ENCODE measurements at places on chromosomes 6 and 20. TPM values are rescaled to one million over a fixed set of nuclear protein-coding genes. Genes with fewer than 3 reads are reported as not detected.

GRCh38 chr6:88914895-88915598 is 48.4 kb downstream of the RNGTT start:
- no peak for DNase-seq

DNA sequence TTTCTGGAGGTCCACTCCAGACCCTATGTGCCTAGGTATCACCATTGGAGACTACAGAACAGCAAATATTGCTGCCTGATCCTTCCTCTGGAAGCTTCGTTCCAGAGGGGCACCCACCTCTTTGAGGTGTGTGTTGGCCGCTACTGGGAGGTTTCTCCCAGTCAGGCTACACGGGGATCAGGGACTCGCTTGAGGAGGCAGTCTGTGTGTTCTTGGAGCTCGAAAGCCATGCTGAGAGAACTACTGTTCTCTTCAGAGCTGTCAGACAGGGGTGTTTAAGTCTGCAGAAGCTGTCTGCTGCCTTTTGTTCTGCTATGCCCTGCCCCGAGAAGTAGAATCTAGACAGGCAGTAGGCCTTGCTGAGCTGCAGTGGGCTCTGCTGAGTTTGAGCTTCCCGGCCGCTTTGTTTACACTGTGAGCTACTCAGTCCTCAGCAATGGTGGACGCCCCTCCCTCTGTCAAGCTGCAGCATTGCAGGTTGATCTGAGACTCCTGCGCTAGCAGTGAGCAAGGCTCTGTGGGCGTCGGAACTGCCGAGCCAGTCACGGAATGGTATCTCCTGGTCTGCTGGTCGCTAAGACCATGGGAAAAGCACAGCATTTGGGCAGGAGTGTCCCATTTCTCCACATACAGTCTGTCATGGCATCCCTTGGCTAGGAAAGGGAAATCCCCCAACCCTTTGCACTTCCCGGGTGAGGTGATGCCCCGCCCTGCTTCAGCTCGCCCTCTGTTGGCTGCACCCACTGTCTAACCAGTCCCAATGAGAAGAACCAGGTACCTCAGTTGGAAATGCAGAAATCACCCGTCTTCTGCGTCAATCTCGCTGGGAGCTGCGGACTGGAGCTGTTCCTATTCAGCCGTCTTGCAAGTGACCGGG is 32.5 kb upstream of the ASCC3 start:
- no peak for DNase-seq

GRCh38 chr20:45115386-45115774 is 406 bp upstream of the WFDC5 start:
- no peak for DNase-seq

The EYS gene
- total RNA-seq = under 0.01 TPM

DNA sequence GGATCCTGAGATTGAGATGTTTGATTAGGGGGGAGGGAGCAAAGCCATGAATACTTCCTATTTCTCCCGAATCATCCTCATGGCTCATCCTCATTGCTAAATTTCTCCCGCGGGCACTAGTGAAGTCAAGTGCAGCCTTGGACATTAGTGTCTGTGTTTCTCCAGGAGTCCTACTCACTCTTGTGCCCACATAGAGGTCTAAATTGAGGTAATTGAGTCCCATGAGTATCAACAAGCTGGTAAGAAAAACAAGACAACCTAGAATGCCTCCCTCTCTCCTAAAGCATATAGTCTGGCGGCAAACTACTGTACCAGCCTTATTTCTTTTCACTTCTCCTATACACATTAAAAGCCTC is 420 bp downstream of the CENPQ start:
- no peak for DNase-seq

DNA sequence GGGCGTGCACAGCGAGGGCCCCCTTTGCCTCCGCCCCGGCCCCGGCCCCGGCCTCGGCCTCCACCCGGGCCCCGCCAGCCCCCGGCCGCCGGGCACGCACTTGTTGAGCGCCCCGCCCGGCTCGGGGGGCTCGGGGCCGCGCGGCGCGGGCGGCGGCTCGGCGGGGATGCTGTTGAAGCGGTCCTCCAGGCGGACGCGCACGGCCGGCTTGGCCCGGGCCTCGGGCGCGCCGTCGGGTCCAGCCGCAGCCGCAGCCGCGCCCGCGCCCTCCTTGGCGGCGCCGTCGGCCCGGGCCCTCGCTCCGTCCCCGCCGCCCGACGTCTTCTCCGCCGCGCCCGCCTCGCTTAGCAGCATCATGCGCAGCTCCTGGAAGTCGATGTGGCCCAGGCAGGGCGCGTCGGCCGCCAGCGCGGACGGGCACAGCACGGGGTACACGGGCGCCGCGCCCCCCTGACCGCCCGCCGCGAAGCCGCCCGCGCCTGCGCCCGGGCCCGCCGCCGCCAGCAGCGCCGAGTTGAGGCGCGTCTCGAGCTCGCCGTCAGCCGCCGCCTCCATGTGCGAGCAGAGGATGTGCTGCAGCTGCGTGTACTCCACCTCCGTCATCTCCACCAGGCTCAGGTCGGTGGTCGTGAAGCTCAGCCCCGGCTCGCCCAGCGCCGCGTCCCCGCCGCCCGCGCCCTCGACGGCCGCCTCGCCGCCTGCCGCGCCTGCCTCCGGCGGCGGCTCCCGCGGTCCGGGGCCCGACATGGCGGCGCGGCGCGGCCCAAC is 514 bp downstream of the TCFL5 start:
- DNase-seq = peak; percentile 35

DNA sequence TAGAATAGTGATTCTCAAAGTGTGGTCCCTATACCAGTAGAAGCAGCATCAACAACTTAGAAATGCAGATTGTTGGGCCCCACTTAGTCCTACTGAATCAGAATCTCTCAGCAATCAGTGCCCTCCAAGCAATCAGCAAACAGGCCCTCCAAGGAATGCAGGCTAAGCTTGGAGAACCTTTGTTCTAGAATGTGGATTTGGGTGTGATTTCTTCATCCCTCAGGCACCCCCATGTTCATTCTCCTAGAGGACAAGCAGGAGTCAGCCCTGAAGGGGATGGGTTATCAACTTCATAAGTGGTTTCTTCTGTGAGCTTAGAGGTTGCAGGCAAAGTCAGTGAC is 40.5 kb upstream of the TAF8 start:
- no peak for DNase-seq

The BACH2 gene
- 13.2 TPM for total RNA-seq

DNA sequence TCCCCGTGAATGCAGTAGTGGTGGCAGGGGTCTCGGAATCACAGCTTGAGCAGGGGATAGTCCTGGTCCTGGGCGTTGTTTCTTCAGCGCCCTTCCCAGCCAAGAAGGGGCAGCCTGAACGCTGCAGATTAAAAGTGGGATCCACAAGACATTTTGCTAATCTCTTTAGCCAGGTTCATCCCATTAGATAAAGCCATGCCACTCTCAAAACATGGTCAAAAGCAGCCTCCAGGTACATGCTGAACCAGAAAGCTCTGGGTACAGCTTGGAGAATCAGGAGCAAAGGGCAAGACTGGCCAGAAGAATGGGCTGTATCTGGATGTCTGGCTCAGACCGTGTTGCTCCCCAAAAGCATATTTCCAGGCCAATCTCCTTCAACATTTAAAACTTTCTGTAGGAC is at the start of gene PRPH2:
TSS of gene PRPH2 (minus strand) at position 101 of the 400 bp plus-strand sequence. CDS start 263 bp downstream, outside the sequence.
- no peak for DNase-seq

DNA sequence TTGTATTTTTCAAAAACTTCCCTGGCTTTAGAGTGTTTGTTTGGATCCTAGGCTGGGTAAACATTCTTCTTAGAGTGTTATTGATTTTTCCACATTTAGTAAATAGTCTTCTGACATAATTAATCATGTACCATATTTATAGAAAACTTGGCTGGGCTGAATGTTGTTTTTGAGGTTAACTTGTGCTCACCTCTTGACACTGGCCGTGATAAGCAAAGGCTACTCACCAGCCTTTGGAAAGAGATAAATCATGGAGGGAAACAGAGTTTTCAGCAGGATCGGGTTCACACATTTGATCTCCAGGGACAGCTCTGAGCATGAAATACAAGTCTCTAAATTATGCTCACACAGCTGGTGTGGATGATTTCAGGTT is 6.2 kb upstream of the CD93 start:
- no peak for DNase-seq

DNA sequence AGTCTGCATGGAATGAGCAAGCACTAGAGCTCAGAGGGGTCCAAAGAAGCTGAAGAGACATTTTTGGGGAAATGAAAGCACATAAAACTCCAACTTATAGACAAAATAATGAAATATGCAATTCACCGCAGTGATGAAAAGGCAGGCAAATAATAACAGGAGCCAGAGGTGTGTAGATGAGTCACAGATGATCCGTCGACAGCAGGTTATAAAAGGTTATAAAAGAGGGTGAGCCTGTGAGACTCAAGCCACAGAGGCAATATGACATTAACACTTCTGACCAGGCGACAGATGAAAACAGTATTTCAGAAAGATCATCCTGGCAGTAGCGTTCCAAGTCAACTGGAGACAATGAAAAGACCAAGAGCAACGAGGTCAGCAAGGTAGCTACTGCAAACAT is 35.8 kb upstream of the ANKRD60 start:
- no peak for DNase-seq

The PLG gene
- under 0.01 TPM for total RNA-seq

DNA sequence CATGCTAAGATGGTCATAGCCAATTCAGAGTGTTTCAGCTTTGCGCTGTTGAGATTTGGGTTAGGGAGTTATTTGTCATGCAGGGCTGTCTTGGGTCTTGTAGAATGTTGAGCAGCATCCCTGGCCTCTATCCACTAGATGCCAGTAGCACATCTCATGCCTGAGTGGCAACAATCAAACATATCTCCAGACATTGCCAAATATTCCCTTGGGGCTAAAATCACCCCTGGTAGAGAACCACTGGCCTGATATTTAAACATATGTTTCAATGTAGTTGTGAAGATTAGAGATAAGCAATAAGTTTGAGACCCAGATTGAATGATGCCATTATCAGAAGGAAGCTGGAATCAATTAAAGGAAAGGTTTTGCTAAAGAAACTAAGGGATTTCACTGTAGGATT is 463.3 kb downstream of the DOK5 start:
- DNase-seq = no peak

- no peak for DNase-seq
Observed at GRCh38 chr6:15109338-15110090, 136.4 kb upstream of the JARID2 start.

GRCh38 chr20:52494244-52494643 is 302.7 kb upstream of the ZFP64 start:
- DNase-seq = no peak

GRCh38 chr6:147653631-147654030 is 145.1 kb downstream of the SAMD5 start:
- no peak for DNase-seq

The ENPP4 gene
- total RNA-seq = 6.2 TPM

DNA sequence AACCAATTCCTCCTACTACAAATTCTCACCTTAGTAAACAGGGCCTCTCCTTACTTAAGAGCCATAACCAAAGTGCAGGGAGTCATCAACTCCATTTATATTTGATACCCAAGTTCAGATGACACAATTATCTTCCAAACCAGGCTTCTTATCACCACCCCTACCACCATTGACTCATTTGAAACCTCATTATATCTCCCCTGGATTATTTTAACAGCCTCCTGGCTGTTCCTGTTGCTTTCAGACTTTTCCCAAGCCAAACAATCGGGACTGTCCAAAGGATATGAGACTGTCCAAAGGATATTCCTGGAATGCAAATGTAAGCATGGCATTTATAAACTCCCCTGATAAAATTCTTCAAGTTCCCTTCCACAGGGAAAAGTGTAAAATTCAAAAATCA is 394.3 kb downstream of the MAFB start:
- DNase-seq = no peak

GRCh38 chr6:33634946-33635345 is 13.8 kb downstream of the ITPR3 start:
- no peak for DNase-seq

The CALHM4 gene
- not detected for total RNA-seq

DNA sequence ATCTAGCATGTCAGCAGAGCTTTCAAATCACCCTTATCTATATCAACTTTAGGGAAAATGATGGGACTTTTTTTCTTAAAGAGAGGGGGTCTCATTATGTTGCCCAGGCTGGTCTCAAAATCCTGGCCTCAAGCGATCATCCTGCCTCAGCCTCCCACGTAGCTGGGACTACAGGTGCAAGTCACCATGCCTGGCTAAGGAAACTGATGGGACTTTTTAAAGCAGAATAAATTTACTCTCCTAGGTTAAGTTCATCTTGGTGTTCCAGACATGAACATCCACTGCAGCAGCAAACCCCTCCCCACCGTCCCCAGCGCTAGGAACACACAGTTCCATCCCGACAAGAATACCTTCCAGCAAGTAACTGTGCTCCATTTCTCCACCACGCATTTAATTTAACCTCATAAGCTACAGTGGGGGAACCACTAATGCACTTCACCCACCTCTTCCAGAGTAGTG is 64.9 kb downstream of the SLC23A2 start:
- no peak for DNase-seq

DNA sequence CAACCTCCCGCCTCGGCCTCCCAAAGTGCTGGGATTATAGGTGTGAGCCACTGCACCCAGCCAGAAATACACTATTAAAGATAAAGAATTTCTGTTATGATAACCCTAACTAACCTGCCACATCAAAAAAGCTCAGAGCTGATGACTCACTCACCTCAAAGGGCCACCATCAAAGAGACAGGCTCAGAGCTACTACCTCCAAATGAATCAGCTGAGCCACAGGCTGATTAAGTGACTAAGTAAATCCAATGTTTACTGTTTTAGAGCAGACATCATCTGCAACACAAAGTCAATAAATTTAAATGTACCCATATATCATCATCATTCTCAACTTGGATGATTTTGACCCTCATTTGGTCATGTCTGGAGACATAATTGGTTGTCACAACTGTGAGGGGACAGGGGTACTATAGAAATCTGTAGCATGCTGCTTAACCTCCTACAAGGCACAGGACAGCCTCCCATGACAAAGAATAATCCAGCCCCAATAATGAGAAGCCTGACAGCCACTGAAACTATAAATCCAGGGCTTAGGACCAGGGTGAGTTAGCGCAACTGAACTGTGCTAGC is 106.5 kb downstream of the ATP9A start:
- peak; percentile 16 for DNase-seq

GRCh38 chr6:17656092-17656491 is 50.6 kb downstream of the NUP153 start:
- DNase-seq = no peak

GRCh38 chr6:133947302-133947900 is 5.6 kb upstream of the TBPL1 start:
- no peak for DNase-seq

DNA sequence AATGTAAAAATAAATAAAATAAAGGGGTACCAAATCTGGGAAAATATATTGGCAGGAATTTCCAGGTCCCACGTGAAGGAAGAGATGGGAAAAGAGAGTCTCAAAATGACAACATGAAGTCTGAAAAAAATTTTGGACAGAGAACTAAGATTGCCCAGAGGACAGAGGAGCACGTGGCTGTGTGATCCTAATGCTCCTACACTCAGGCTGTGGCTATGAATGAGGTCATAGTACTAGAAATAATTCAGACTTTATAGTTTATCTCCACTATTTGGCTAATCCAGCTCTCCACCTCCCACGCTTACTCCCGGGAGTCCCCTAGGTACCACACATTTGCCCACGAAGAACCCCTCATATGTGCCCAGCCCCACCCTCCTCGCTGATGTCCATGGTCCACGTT is 42.8 kb upstream of the STMND1 start:
- DNase-seq = no peak

- no peak for DNase-seq
Observed at GRCh38 chr20:44407402-44408184, 52.1 kb downstream of the HNF4A start.

Data from hematopoietic multipotent progenitor cell (in vitro differentiated cells).